ENCODE measurements at places on chromosomes 7 and 10. TPM values are rescaled to one million over a fixed set of nuclear protein-coding genes. Genes with fewer than 3 reads are reported as not detected.

- H3K4me3 ChIP-seq: no peak overlapping the region
- H3K4me1 ChIP-seq: no peaks in the 10 kb centered on the region
- H3K27me3 ChIP-seq: no peaks in the 10 kb centered on the region
- no peaks in the 10 kb centered on the region for H3K36me3 ChIP-seq
These were observed 16.7 kb downstream of the HABP2 start for GRCh38 chr10:113569576-113569975.

TFR2 gene
- total RNA-seq: 0.25 TPM

DNA sequence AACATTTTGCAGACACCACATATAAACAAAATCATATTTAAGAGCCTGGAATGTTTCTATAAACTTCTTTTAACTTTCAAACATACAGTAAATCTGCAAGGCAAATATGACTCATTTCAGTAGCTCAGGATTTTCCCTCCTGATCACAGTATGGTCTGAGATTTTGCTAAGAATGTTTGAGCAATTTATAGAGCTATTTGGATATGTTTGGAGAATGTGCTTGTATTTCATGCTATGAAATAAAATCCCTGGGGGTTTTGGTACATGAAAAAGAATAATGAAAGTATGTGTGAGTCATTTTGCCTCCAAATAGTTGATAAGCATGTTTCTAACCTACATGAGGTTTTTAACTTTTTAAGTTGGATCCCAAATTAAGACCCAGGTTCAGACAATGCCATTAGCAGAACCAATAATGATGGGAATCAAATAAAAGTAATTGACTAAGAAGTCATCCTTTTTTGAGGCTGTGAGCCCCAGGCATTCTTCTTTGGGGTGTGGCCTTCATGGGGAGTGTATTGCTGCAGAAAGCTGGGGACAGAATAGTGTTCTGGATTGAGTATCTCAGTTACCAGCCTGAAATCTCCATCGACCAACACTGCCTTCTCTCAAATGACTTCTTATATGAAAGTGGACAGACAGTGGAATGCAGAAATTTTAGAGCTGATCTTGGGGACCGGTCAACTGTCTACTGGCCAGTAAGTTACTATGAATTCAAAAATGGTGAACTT, 66.1 kb upstream of the AGBL3 start:
- H3K36me3 ChIP-seq: no peaks in the 10 kb centered on the region
- no peaks in the 10 kb centered on the region for H3K27me3 ChIP-seq

- no peaks in the 10 kb centered on the region for H3K27me3 ChIP-seq
- no peaks in the 10 kb centered on the region for H3K4me1 ChIP-seq
- no peak overlapping the region for H3K4me3 ChIP-seq
- no peak for DNase-seq
- H3K36me3 ChIP-seq: no peaks in the 10 kb centered on the region
These were observed 25.6 kb downstream of the SLC25A16 start for GRCh38 chr10:68501691-68502090.

DNA sequence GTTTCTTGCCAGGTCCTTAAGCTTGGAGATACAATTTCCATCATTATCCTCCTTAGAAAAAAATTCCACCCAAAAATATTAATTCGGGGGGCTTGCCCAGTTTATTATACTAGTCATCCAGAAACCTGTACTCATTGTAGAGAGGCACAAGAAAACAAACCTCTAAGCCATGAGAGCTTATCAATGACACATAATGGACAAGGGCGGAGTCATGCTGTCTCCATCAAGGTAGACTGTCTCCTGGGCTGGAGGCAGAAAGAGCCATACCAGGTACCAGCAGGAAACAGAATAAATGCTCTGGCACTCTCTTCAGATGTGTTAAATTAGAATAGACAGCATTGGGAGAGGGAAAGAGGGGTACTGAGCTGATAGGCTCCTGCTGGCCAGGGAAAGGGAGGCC, 69.8 kb upstream of the GSDME start:
- H3K27ac ChIP-seq: peak overlapping the region; percentile 78
- peaks cover 52% of the 10 kb centered on the region for H3K4me1 ChIP-seq
- no peaks in the 10 kb centered on the region for H3K27me3 ChIP-seq
- DNase-seq: no peak
- no peaks in the 10 kb centered on the region for H3K36me3 ChIP-seq

- DNase-seq: no peak
- H3K4me3 ChIP-seq: no peak overlapping the region
- H3K4me1 ChIP-seq: no peaks in the 10 kb centered on the region
- no peaks in the 10 kb centered on the region for H3K36me3 ChIP-seq
- H3K27ac ChIP-seq: no peak overlapping the region
These were observed 45.6 kb downstream of the CACNA2D1 start for GRCh38 chr7:82397879-82398524.

SLC18A3 gene
- total RNA-seq: 0.49 TPM

DNA sequence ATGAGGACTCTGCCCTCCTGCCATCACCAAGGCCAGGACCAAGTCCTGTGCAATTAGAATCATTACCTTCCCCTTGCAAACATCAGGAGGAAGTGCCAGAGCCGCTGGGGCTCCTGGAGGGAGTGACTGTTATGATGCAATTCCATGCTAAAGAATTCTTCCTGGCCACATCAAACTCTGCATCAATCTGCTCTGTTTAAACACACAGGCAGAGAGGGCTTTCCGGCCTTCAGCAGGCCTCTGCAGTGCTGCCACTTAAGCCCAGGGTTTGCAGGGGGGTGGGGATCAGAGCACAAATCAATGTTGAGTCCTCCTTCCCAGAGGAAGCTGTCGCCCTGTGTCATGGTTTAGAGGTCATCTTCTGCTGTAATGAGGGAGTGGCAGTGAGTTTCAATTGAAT, 58.1 kb downstream of the CTBP2 start:
- peaks cover 29% of the 10 kb centered on the region for H3K4me1 ChIP-seq
- DNase-seq: no peak
- no peak overlapping the region for H3K27ac ChIP-seq
- no peaks in the 10 kb centered on the region for H3K27me3 ChIP-seq
- peaks cover 7% of the 10 kb centered on the region for H3K36me3 ChIP-seq
- H3K4me3 ChIP-seq: no peak overlapping the region

ZNF853 gene
- total RNA-seq: 14.0 TPM

ZNF485 gene
- total RNA-seq: 5.4 TPM

GRCh38 chr10:18293536-18294510, 153.6 kb downstream of the CACNB2 start:
- no peak overlapping the region for H3K27ac ChIP-seq
- no peaks in the 10 kb centered on the region for H3K36me3 ChIP-seq
- no peak overlapping the region for H3K4me3 ChIP-seq
- H3K4me1 ChIP-seq: no peaks in the 10 kb centered on the region
- no peak for DNase-seq

DNA sequence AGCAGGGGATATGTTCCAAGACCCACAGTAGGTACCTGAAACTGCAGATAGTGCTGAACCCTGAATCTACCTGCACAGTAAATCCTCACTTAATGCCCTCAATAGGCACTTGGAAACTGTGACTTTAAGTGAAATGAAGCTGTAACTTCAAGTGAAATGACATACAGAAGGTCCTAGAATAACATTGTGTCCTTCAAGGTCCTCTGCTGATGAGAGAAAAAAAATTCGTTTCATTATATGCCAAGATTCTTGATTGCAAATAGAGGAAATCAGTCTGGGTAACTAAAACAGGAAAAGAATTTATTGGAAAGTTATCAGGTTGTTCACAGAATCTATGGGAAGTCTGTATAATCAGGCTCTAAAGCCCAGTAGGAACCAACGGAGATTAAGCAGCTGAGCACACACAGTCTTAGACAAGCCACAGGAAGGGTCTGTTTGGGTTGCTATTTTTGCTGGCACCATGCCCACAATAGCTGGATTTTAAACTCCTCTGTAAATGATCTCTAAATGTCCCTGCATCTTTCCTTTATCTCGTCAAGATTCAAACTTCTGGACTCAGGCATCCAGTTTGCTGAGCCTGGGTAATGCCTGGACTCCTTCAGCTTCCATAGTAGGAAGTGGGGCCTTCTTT, 57.5 kb downstream of the EXOC4 start:
- H3K27me3 ChIP-seq: no peaks in the 10 kb centered on the region
- H3K4me1 ChIP-seq: no peaks in the 10 kb centered on the region
- no peak overlapping the region for H3K4me3 ChIP-seq
- no peaks in the 10 kb centered on the region for H3K36me3 ChIP-seq
- no peak for DNase-seq

DNA sequence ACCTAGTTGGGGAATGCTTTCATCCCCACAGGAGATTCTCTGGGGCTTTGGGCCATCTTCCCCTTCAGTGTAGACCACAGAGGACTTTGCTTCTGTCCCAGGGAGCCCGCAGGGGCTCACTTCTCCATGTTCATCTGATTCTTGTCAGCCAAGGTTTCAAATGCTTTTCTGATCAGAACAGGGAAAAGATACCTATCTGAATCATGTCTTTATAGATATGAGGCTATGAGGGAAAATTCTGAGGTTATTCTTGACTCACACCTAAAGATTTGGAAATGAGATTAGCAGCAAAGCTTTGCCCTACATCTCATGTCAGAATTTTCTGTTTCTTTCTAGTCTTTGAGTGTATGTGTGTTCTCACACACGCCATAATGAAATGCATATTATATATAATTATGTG, 53.3 kb downstream of the FIGNL1 start:
- no peak for DNase-seq
- no peak overlapping the region for H3K4me3 ChIP-seq
- no peaks in the 10 kb centered on the region for H3K4me1 ChIP-seq
- H3K27me3 ChIP-seq: peaks cover 5% of the 10 kb centered on the region

- H3K27ac ChIP-seq: peak overlapping the region; percentile 73
- H3K36me3 ChIP-seq: no peaks in the 10 kb centered on the region
- H3K4me1 ChIP-seq: peaks cover 37% of the 10 kb centered on the region
- H3K4me3 ChIP-seq: no peak overlapping the region
These were observed 68.2 kb downstream of the CUBN start for GRCh38 chr10:17061418-17061817.

LRRC18 gene
- not detected for total RNA-seq

GRCh38 chr7:69605070-69605469, 6.8 kb downstream of the AUTS2 start:
- no peak overlapping the region for H3K4me3 ChIP-seq
- no peak overlapping the region for H3K27ac ChIP-seq
- peaks cover 16% of the 10 kb centered on the region for H3K4me1 ChIP-seq
- no peaks in the 10 kb centered on the region for H3K36me3 ChIP-seq

- H3K4me1 ChIP-seq: peaks cover 9% of the 10 kb centered on the region
- DNase-seq: no peak
- H3K36me3 ChIP-seq: no peaks in the 10 kb centered on the region
- H3K27ac ChIP-seq: no peak overlapping the region
These were observed 42.3 kb downstream of the RHOBTB1 start for GRCh38 chr10:60901561-60902235.

DNA sequence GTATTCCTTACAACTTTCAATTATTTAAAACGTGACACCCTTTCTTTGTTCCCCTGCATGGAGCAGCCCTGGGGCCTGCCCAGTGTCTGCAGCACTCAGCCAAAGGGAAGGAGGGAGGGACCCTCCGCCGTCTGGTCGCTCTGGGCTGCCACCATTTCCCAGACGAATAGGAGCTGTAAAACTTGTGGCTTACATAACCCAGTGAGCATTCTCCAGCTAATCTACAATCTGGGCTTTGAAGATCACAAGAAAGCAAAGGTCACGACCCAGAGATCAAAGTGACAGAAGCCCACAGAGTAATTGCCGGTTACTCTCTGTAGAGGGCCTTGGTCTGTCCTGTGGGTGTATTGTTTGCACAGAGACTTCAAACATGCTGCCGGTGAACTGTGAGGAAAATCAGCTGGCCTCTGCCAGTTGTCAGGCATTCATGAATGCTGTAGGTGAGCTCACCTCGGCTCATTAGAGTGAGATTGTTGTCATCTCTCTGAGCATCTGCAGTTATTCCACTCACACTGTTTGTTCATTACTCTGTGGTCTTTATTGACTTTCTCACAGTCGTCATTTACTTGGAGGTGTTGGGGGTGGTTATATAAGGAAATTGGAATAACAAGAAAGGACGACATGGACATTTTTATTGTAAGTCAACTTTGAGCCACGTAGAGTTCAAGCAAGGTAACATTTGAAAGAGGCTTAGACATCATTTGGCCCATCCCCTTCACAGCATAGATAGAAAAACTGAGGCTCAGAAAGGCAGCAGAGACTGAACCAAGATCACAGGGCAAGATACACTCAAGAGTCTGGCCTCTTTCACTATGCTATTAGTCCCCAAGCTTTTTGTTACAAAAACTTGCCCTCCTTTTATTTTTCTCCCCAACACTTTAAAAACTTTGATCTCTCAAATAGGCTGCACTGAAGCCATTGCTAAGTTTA, 619.8 kb downstream of the LRMDA start:
- no peak for DNase-seq
- H3K27me3 ChIP-seq: no peaks in the 10 kb centered on the region
- no peaks in the 10 kb centered on the region for H3K36me3 ChIP-seq
- no peak overlapping the region for H3K4me3 ChIP-seq
- peaks cover 11% of the 10 kb centered on the region for H3K4me1 ChIP-seq
- H3K27ac ChIP-seq: no peak overlapping the region

DNA sequence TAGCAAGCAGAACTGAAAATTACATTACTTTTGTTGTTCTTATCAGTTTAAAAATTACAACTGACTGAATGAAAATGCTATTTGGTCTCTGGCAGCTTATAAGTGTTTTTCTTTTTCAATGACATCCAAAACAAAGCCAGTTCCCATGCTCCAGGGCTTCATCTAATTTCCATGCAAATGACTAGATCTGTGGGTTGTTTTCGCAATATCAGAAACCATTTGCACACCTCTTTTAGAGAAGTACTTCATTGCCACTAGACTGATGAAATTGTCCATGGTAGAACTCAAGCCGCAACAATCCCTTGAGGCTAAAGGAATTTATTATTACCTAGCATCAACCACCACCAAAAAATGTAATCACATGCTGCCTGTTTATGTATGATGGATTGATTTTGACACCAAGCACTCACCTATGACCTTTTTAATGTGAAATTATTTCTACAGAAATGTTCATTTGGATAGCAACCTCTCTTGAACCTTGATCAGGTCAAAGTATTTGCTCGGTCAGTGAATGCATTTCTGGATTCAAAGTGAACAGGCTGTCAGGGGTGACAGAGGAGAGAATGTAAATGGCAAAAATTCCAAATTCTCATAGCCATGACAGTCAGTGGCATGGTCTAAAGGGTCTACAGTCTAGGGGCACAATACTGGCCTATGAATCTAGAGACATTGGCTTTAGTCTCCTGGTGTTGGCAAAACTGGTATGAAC, 769.3 kb downstream of the SORCS1 start:
- no peak overlapping the region for H3K4me3 ChIP-seq
- H3K27me3 ChIP-seq: no peaks in the 10 kb centered on the region
- H3K27ac ChIP-seq: no peak overlapping the region
- DNase-seq: no peak

SMKR1 gene
- not detected for total RNA-seq

MYH16 gene
- total RNA-seq: not detected
